ENCODE measurements at places on chromosomes 2 and 18. TPM values are rescaled to one million over a fixed set of nuclear protein-coding genes. Genes with fewer than 3 reads are reported as not detected.

Gene ZNF514
- total RNA-seq = 10.8 TPM

Gene NT5DC4
- not detected for total RNA-seq

Gene CTNNA2
- not detected for total RNA-seq

Gene PRKAG3
- not detected for total RNA-seq

Gene AGXT
- not detected for total RNA-seq

Gene HSBP1L1
- total RNA-seq = 3.4 TPM

Gene DYNAP
- total RNA-seq = not detected

Gene ALPI
- total RNA-seq = not detected

Gene CFAP221
- not detected for total RNA-seq

Gene MAPRE3
- total RNA-seq = 2.3 TPM

Gene TRIB2
- total RNA-seq = 20.3 TPM

Gene NLRC4
- not detected for total RNA-seq

Gene GPC1
- 22.2 TPM for total RNA-seq

Gene SERPINB11
- not detected for total RNA-seq

Gene ID2
- total RNA-seq = 8.1 TPM

Gene SH3BP4
- total RNA-seq = 105 TPM

Gene NEURL3
- not detected for total RNA-seq

Gene DNER
- 0.07 TPM for total RNA-seq

Gene ALLC
- total RNA-seq = not detected

Gene CNGA3
- under 0.01 TPM for total RNA-seq

Gene MAP2
- total RNA-seq = 24.5 TPM

Gene IL1B
- not detected for total RNA-seq

Data from thoracic aorta endothelial cell (primary cell).